ENCODE measurements at places on chromosomes 12 and 14. TPM values are rescaled to one million over a fixed set of nuclear protein-coding genes. Genes with fewer than 3 reads are reported as not detected.
A peak's percentile ranks its signal among the peaks of the same experiment; 100 is the strongest.

DNA sequence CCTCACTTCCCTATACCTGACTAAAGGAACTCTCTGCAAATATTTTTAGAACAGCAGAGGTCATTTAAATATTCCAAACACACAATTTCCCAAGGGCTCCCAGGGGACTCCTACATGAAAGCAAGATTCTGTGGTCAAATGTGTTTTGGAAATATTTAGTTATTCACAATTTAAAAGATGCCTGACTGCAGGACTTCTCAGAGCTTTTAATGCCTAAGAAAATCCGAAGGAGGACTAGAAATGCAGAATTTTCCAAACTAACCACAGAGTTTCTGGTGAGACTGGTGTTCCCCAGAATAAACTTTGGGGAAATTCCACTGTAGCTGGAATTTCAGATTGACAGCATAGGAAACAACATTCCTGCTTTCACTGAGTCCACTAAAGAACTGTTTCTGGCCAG, 84.8 kb upstream of the MAP1LC3B2 start:
- DNase-seq = no peak

The ZBTB42 gene
- 3.1 TPM for polyA plus RNA-seq

DNA sequence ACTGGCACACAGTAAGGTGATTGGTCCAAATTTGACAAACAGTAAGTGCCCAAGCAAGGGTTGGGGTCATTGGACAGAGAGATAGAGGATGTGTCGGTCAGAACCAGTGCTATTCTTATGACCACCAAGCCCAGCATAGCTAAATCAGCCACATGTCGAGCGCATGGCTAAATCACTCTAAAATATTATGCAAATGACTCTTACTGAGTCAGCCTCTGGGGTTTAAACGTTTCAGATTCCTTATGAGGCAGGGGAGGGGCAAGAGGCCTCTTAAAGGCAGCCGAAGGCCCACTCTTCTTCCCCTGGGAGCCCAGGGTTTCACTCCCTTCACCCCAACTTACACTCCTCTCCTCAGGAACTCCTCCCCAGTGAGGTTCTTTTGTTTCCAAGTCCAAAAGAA, 603 bp upstream of the ENDOU start:
- DNase-seq = no peak

The MNAT1 gene
- 53.0 TPM for polyA plus RNA-seq

DNA sequence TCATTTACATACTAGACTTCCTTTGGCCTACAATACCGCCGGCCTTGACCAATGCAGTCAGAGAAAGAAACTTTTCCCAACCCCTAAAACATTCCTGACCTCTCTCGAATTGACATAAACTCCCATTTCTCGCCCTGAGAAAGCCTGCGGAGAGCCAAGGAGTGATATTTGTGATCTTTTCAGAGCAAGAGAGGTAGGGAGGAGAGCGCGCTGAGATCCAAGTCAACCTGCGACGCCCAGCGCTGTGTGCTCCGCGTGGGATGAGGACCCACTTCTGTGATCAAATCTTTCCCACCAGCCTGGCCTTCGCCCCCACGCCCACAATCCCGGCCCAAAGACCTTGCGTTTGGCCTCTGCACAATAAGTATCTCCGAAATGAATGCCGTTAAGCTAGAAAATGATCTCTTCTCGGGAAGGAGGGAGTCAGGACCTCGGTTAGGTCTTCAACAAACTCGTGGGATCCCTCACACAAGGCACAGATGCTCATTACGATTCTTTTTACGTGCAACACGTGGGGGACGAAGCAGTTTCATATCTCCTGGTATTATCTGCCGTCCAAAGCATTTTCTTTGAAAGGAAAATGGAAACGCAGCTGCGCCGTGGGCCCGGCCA, 6.3 kb upstream of the NPAS3 start:
- DNase-seq = no peak

The GPD1 gene
- polyA plus RNA-seq = 68.6 TPM

- no peak for DNase-seq
These were observed 273.3 kb upstream of the LRIG3 start for GRCh38 chr12:59193476-59194050.

- DNase-seq = peak; percentile 63
These were observed 75.2 kb downstream of the PITPNM2 start for GRCh38 chr12:123075646-123076171.

DNA sequence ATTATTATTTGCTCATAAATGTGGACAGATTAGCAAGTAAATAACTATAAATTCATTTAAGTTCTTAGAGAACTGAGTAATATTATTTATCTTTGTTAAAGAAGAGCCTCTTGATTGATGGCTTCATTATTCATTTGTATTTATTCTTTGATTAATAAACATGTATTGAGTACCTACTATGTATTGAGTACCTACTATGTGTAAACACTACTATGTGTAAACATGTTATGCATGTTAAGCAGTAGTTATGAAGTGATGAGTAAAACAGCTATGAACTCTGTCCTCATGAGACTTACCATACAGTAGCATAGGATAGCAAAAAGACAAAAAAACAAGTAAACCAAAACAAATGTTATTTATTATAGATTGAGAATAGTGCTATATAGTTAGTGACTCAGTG, 61.9 kb downstream of the MNAT1 start:
- no peak for DNase-seq

GRCh38 chr12:6494258-6494743, 399 bp downstream of the NCAPD2 start:
- DNase-seq = peak; percentile 11

GRCh38 chr14:101132051-101132571, 228.6 kb upstream of the RTL1 start:
- DNase-seq = no peak

DNA sequence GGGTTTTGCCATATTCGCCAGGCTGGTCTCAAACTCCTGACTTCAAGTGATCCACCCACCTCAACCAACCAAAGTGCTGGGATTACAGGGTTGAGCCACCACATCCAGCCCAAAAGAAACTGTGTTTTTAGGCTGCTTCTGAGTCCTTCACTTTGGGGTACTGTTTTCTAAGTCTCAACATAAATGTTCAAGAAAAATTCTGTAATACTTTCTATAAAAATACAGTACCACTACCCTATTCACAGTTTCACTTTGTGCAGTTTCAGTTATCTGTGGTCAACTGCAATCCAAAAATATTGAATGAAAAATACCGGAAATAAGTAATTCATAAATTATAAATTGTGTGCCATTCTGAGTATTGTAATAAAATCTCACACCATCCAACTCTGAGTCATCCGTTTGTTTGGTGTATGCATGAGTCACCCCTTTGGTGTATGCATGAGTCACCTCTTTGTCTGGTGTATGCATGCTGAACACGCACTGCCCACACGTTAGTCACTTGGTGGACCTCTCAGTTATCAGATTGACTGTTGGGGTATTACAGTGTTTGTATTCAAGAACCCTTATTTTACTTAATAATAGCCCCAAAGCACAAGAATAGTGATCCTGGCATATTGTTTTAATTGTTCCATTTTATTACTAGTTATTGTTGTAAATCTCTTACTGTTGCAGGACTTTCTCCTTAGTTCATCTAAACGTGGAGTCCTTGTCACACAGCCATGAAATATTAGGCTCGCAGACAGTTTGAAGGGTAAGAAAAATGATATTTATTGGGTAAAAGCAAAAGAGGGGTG, 190.2 kb downstream of the FSCB start:
- DNase-seq = no peak

DNA sequence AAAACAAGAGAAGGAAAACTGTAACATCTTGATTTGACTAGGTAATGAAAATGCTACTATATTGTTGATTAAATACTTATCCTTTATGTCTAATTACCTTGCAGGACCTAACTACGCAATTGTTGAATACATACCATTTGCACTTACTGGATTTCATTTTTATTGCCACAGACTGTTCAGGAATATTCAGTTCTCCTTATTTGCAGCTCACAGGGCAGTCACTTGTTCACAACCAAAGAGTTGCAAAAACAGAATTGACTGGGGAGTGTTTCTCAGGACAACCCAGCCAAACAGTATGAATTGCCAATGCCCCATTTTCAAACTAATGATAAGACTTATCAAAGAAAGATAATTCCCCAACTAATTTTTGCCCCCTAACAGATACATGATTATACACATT, 49.4 kb downstream of the CIT start:
- DNase-seq = no peak

The DBX2 gene
- 0.08 TPM for polyA plus RNA-seq
